ENCODE measurements at places on chromosomes 2 and 18.

DNA sequence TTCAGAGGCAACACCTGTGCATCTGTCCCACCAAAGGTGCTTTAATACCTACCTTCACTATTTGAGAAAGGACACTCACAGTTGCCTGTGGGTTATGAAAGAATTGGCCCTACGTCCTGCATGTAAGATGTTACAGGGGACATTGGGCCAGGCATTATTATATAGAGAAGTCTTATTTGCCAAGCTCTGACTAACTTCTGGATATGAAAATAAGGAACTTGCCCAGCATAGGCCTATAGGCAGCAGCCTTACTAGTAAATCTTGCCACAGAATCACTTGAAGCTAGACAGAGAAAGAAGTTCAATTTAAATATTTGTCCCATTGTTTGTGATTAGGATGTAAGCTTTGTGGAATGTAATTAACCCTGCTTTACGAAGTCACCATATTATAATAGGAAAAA, 41.7 kb downstream of the NLRC4 start:
- DNase-seq = no peak

GRCh38 chr18:57475903-57476302, 40.7 kb downstream of the ONECUT2 start:
- DNase-seq = no peak

DNA sequence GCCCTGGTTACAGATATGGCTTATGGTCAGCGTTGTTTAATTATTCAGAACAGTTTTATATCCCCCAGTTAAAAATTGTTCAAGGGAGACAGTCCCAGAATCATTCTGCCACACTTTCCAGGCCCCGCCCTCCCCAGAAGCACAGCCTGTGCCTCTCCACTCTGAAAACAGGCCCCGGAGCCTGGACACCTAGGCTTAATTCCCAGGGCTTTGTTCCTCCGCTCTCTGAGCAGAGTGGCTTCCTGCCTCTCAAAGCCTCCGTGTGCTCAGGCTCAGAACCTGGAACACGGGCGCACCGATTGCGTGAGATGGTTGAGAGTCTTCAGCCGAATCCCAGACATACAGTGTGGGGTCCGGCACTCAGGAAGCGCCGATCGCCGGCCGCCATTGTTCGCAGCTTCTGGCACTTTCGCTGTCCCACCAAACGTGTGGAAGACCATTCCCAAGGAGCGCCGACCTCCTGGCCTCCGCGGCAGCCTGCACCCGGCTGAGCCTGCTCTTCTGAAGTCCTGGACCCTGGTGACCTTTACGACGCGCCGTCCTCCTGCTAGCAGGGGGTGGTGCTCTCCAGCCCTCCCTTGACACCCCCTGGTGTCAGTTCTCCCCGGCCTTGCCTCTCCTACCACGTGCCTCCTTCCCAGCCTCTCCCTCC, 45.6 kb downstream of the TWIST2 start:
- DNase-seq = no peak

- DNase-seq = no peak
Measured at GRCh38 chr2:28612131-28612812, 116.4 kb downstream of the PLB1 start.

DNA sequence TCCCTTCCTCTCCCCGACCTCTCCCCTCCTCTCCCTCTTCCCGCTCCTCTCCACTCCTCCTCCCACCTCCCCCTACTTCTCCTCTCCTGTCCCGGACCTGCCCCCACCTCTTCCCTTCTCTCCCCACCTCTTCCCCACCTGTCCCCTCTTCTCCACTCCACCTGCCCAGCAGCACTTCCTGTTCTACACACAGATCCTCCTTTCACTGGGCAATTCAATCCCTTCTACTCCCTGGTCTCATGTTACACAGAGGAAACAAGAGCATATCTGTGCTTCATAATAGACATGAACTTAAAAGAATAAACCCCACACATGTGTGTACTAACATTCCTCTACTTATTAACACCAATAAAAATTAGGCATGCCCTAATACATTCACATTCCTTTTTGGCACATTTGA, 34.8 kb downstream of the TIMM21 start:
- DNase-seq = no peak

DNA sequence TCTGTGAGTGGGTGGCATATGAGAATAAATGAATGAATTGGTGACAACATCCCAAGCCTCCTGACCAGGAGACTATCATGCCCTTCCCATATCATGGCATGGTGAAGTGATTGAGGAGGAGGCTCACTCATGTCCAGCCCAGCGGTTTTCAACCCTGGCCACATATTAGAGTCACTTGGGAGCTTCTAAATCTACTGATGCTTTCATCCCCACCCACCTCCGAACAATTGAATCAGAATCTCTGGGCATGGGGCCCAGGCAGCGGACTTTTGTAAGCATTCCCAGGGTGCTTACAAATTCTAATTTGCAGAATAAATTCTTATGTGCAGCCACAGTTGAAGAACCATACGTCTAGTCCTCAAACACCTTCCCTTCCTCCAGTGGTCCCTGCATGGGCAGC, 81.7 kb upstream of the SEC11C start:
- no peak for DNase-seq

DNA sequence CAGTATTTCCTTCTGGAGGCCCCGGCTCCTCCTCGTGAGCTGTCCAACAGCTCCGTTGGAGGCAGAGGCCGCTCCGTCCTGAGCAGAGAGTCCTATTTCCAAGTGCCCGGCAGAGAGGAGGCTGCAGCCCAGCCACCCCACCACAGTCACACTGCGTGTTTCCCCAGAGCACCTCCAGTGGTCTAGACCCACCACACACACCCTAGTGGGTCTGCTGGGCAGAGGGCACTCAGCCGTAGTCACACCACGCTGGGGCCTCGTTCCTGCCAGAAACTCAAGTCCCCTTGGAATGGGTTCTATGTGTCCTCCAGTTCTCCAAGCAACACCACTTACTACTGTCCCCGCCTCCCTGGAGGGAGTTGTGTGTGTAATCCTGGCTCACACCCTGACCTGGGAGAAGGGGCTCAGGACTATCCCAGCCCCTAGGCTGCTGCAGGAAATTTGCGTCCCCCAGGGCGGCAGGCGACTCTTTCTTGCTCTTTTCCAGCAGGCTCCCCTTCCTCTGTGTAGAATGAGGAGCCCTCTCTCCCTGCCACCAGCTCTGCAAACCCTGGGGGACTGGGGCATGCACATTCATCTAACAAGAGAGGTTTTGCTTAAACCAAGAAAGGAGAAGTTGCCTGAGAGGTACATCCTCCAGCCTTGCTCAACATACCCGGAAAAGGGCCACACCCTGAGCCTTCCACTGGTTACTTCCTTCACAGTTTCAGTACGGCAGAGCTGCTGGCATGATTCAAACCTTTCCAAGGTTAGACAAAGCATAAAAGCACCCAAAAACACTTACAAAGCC, 114.1 kb downstream of the NDUFA10 start:
- peak; percentile 98 for DNase-seq

DNA sequence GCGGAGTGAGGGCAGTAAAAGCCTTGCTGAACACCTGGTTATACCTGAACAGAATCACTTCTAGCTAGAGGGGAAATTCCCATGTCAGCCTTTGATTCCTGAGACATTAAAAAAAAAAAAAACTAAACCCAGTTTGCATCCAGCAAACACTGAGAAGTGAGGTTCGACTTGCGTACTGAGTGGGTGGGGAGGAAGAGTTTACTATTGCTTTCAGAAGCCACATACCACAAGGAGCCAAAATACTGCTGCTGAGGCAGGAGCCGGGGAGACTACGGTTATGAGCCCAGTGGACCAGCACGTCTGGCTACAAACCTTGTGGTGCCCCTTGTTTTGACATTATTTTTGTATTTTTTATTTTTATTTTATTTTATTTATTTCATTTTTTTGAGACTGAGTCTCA, 2.7 kb downstream of the COLEC11 start:
- no peak for DNase-seq

GRCh38 chr2:233063269-233063975, 3.3 kb downstream of the INPP5D start:
- no peak for DNase-seq

- no peak for DNase-seq
Measured at GRCh38 chr18:24018299-24018886, 3.8 kb downstream of the TTC39C start.

DNA sequence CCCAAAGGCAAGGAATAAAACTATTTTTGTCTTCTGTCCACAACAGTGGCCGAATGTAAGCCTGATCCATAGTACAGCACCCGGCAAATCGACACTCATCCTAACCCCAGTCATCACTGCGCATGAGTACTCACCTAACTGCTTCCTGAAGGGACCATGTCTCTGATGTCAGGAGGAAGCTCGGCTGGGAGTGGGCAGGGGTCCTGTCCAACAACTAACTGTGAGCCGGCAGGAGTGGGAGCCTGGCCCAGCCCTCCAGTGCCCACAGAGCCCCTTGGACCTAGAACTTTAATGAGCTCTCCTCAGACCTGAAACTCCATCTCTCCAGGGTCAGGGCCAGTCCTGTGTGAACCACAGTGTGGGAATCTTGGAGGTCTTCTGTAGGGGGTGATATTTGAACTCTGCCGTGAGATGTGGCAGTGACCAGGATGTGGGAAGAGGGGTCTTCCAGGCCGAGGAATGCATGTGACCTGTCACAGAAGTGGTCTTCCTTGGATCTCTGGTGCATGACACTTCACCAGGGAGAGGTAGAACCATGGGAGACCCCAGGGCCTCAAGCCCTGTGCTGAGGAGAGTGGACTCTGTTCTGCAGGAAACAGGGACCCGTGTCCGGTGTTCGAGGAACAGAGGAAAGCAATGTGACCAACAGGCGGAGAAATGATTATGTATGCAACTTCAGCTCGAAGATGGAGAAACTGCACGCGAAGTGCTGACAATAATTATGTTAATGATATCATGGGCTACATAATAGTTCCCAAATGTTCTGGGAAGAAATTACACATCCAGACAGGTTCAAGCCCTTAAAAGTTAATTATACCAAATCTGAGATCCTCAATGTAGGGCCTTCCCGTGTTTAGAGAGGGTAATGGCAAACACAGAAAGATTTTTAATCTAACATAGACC, 240.1 kb upstream of the HDAC4 start:
- DNase-seq = no peak

- no peak for DNase-seq
Measured at GRCh38 chr2:7609974-7610373, 692.8 kb downstream of the RNF144A start.

DNA sequence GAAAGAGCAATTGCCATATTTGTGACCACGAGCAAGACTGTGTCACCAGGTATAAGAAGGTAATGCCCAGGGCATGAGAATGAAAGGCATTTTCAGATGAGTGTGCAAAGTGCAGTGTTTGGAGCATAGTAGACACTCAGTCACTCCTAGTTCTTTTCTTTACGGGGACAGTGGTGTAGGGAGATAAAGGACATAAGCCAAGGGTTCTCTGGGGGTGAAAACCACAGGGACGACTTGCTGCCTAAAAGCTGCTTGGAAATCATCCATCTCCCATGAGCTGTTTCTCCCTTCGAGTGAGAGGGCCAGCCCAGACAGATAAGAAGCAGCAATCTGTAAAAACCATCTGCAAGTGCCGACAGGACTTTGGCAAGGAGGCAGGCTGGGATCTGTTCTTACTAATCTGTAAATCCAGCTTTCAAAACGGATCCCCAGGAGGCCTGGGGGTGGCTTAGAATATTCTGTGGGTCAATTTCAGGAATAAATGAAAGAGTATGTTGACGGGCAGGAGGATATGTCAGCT, 221.6 kb downstream of the LPIN1 start:
- DNase-seq = no peak

DNA sequence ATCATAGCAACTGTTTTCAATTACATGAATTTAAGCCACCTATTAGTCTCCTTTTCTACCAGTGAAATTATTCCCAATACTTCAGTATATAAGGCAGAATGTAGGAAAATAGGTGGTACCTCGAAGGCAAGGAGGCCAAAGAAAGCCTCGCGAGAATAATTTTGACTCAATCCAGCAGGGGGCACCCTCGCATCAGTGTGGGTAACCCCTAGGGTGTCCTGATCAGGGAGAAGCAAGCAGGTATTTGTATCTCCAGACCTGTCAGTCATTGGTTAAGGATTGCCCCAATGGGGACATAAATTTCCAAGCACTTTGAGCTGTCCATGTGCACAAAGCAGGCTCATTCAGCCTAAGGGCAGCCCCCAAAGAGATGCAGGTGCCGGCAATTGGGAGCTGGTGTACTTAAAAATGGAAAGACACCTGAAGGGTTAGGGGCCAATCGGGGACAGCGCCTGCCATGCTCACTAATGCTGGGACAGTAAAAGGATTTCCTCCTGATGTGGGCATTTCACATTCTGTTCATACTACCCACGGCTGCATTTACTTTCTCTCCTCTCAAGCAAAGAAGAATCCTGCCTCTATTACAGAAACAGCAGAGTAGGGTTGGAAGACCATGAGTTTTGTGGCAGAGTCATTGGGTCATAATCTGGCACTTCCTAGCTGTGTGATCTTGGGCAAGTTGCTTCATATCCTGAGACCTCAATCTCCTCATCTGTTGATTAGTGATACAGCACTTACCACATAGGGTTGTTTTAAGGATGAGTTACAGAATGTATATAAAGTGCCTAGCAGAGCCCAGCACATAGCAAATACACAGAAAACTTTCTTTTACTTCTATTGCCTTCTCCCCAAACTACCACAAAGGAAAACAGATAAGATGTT, 136.1 kb downstream of the ICOS start:
- no peak for DNase-seq

- no peak for DNase-seq
Measured at GRCh38 chr18:57134618-57135135, 12.2 kb upstream of the BOD1L2 start.

DNA sequence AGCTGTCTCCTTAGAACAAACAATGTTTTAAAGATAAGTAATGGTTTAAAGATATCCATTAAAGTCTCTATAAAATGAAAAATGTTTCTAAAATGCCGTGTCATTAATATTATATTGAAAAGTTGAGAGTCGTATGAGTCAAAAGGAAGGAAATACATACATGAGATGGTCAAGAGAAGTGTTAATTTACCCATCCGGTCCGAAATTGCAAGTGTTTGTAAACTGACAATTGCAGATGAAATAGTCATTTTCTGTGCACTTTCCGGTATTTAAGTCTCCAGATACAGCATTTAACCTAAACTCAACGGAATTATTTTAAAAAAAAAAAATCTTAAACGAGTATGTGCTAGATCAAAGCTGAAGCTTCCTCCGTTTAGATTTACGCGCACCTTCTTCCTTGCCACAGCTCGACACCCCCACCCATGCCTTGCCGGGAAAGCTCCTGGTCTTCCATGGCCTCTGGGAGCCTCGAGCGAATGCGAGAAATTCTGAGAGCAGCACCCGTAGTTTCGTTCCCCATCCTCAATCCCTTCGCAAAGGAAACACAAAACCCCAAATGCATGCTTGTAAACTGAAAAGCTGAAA, 1.8 kb downstream of the DSC3 start:
- DNase-seq = no peak

DNA sequence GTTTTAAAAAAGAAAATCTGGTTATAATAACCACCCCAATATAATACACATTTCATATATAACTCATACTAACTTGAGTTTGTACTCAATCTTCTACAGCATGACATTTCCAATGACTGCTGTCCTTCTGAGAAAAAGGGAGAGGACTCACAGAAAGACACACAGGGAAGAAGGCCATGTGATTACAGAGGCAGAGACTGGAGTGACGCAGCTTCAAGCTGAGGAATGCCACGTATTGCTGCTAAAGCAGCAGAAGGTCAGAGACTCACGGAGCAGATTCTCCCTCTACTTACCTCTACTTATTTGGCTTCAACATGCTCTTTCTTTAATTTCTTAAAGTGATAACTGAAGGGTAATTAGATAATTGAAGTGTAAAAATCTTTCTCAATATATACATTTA, 753.5 kb upstream of the PKDCC start:
- no peak for DNase-seq
